ENCODE measurements at places on chromosomes 5 and 9.

DNA sequence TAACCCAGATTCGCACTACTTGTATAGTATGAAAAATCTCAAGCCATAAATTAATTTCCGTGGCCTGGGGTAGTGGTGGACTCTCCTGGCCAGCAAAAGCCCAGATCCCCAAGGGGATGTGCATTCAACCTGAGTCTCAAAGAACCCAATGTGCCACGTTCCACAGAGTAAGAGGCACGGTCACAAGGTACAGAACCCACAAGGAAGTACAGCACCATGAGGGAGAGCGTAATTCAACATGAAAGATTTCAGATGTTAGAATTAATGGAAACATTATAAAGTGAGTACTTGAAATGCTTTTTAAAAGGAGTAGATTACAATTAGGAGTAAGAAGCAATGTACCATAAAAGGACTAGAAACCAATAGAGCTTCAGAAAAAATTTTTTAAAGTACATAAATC is 23.4 kb downstream of the SRD5A1 start:
- no peak for DNase-seq

GRCh38 chr9:5652821-5653220 is 23.9 kb downstream of the RIC1 start:
- DNase-seq: no peak

DNA sequence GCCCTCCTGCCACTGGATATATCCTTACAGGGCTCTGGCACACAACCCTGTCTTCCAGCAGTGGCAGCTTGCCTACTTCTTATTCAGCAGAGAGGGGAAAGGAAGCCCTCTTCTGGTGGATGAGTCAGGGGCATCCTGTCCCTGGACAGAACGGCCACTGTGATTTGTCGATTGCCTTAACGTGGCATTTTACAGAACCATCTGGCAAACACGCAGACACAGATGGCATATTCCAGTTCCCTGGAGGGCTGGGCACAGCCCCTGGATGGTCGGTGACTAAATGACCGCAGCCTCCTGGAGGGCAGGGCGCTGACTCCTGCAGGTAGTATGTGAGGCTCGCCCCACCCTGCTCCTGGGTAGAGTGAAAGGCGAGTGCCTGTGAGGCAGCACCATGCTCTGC is 62.1 kb downstream of the DCP2 start:
- DNase-seq: no peak

GRCh38 chr9:126125577-126125976 is 201.1 kb upstream of the MVB12B start:
- DNase-seq: no peak

DNA sequence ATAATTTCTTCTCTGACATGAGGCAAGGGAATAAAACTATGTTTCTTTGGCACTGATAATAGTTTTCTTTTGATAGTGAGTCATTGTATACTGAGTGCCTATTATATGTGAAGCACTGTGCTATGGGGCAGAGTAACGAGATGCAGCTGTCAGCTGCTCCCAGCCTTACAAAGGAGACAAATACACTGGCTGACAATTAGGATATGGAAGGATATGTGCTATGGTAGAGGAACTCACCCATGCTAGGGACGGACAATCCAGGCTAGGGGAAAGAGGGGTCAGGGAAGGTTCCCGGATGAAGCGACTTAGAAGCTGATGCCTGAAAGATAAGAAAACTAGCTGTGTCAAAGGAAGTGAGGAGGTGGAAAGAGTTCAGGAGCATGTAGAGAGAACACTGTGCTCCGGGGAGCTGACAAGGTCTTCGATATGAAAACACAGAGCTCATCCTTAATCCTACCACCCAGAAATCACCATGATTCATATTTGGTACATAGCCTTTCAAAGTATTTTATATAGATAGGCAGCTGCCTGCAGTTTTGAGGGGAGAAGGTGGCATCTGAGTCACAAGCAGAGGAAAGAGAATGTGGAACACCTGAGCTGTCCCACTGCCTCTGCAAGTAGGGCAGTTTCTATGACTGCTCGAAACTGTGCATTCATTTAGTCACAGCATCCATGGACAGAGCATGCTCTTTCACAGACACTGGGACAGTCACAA is 12.1 kb downstream of the BSPRY start:
- DNase-seq: no peak

DNA sequence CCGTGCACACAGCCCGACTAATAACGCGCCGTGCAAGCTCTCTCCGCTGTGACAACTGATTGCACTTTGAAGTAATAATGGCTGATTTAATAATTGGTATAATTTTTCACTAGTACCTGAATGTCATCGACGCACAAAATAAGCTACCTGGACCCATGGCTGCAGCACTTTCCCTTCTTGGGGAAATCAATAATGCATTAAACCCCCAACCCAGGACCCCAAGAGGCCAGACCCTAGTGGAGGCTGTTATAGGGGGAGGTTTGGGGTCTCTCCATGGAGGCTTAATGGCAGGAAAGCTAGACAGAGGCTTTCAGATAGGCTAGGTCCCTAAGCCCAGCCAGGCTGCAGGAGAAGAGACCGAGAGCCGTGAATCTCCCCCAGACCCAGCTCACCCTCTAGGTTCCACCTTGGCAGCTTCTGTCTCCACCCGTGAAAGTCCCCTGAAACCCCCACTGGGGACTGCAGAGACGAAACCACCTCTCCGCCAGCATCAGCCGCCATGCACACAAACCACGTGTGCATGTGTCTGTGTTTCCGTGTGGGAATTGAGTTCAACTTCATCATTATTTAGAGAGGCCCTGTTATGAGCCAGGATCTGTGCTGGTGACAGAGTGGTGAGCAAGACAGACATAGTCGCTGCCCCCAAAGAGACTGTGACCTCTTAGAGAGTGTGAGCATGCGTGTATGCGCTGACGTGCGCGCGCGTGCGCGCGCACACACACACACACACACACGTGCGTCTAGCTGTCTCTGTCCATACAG is 168.6 kb upstream of the MVB12B start:
- DNase-seq: no peak

GRCh38 chr9:69193685-69194032 is 19.6 kb downstream of the TJP2 start:
- DNase-seq: no peak

DNA sequence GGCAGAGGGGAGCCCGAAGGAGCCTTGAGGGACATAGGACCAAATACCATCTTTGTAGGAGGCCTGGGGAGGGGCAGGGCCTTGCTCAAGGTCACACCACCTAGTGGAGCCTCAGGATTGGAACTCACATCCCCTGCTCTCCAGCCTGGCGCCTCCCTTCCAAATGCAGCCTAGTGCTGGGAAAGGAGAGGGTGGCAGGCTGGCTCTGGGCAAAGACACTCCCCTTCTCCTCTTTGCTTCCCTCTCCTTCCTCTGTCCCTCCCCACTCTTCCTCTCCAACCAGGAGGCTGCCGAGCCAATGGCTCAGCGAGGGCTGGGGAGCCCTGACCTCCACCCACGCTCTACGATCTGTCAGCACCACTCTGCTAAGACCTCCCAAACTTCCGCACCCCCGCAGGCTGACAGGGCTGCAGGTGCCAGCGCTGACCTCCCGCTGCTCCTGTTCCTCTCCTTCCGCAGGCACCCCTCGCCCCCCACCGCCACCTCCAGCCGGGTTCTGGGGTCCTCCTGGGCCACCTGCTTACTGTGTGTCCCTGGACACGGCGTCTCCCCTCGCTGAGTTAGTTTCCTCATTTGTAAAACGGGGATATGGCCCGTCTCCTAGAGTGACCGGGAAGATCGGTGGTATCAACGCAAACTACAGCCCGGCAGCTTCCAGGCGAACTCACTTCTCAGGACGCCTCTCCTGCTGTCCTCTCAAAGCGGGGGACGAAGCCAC is 52.9 kb downstream of the C9orf50 start:
- no peak for DNase-seq

DNA sequence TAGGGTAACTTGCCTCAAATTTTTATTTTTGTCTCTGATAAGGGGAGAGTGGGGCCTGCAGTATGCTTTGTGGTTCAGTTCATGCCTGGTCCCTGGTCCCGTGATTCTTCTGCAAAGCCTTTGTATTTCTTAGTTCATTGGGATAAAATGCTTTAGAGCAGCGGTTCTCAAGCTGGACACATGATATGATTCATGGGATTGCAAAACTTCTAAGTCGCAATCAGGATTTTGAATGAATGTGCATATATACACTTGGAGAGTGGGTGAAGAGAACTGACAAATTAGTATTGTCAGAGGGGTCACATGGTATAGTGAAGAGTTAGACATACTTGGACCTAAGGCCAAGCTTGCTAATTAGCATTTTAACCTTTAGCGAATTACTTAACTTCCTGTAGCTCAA is 265.4 kb upstream of the KLF9 start:
- DNase-seq: no peak

- no peak for DNase-seq
Measured at GRCh38 chr5:125558016-125558415, 811.6 kb upstream of the ZNF608 start.

- no peak for DNase-seq
Measured at GRCh38 chr5:16600946-16601345, 15.9 kb downstream of the RETREG1 start.

DNA sequence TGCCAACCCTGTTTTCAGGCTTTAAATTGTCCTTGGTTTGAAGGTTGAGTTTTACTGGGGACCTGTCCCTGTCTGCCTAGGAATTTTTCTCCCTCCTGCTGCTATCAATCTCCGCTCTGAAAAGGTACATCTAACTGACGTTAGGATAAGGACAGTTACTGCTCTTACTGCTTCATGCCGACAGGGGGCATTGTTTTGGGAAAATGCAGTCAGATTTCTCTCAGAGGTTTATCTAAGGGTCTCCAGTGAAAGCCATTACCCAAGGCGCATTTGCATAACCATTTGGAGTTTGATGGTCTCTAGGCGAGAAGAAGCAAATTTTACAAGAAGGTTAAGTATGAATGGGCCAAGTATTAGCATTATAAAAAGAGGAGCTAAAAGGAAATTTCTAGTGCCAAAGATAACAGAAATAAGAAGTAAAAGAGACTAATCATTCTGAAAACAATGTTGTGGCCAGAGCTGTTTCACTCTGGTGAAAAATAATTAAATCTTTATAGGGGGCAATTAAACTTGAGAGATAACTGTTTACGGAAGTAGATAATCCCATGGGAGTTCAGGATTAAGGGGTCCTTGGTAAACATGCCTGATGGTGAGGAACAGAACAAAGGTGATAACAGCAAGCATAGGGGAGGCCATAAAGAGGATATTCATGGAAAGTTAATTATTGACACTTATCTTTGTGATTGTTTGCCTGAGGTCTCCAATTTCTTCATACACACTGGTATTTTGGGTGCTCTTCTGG is 605.0 kb downstream of the MTRR start:
- DNase-seq: no peak

GRCh38 chr9:136273244-136273865 is 27.7 kb upstream of the QSOX2 start:
- no peak for DNase-seq

DNA sequence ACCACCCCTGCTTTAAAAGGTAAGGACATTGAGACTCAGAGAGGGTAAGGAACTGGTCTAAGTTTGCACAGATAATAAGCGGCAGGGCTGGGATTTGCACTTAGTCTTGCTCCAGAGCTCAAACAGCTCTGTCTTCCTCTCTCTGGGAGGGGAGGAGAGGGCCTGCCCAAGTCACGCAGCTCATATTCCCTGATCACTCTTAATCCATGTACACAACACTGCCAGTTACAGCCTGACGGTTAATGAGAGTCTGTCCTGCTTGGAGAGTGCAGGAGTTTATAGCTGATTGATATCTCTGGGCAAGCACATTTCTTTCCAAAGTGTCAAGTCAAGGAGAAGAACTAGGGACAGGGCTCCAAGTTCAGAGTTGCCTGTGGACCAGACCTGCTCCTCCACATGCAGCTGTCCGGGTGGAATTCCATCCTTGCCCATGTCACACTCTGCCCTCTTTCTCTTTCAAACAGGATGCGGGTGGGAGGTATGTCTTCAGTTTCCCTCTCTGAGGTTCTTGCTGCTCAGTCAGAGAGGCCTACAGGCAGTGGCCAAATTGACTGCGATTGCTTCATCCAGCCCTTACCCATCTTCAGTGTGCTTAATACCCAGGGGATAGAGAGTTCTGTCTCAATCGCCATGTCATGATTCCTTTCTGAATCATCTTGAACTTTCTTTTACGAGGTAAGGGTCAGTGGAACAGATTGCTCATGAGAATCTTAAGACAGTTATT is 54.5 kb downstream of the GALNT12 start:
- DNase-seq: no peak
